NCI-H345 (cell line): ENCODE measurements at places on chromosomes 4 and X.

DNA sequence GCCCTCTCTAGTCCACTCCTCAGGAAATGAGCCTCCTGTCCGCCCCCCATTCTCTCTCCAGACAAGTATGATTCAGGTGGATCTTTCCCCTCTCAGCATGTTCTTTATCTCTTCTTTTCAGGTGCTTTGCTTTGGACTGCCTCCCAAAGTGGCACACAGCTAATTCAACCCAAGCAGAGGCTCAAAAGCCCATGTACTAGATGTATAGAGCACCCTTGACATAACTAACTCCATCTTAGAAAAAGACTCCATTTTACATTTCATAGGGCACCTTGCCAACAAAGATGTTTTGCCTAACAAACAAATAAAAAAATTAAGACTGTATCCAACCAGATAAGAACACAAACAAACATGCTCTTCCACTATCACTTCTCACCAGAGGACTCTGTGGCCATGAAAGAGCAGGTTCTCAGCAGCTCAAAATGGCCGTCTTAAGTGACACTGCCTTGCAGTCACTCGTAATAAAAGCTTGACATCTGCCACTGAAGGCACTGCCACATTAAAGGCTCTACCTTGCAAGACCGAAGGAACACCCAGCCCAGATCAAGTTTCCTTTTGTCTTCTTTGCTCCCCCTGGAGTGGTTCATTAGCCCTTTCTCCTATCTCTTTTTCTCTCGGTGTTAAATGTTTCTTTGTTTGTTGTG lies 84.9 kb upstream of the TAB3 start:
- DNase-seq: no peak

DNA sequence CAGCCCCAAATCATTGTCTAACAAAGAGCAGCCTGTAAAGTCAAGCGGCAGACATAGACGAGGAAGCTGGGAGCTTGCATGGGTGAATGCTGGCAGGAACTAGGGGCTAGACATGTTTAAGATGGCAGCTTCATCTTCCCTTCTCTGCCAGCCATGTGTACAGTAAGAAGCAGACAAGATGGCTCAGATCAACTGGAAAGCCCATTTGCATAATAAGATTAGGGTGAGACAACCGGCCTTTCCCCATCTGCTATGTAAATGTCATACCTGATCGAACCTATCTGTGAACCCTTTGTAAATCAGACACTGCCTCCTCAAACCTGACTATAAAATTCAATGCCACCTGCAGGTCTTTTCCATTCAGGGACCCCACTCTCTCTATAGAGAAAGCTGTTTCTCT lies 22.8 kb upstream of the HADH start:
- DNase-seq: no peak

- DNase-seq: no peak
Measured at GRCh38 chrX:10166248-10166716, 9.5 kb downstream of the CLCN4 start.

GRCh38 chr4:168574581-168575295 lies 77.9 kb downstream of the PALLD start:
- DNase-seq: no peak

GRCh38 chr4:110010797-110011196 lies 98.1 kb downstream of the EGF start:
- no peak for DNase-seq
